ENCODE measurements at places on chromosomes 2 and 18. TPM values are rescaled to one million over a fixed set of nuclear protein-coding genes. Genes with fewer than 3 reads are reported as not detected.

DNA sequence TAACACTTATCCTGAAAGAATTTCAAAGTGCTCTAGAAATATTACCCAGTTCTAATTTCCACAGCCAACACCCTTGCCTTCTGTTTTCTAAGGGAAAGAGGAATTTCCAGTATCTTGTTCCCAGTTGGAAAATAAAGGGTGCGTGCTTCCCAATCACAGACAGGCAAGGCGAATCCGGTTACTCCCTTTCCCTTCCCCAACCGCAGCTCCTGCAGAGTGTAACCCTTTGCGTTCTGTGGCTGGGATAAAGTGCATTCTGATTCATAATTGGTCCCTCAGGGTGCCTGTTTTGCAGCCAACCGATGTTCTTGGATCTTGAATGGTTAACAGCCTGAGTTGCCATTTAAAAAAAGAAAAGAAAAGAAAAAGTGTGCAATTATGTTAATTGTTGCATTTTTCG, 40.6 kb upstream of the PGAP1 start:
- no peak for DNase-seq

DNA sequence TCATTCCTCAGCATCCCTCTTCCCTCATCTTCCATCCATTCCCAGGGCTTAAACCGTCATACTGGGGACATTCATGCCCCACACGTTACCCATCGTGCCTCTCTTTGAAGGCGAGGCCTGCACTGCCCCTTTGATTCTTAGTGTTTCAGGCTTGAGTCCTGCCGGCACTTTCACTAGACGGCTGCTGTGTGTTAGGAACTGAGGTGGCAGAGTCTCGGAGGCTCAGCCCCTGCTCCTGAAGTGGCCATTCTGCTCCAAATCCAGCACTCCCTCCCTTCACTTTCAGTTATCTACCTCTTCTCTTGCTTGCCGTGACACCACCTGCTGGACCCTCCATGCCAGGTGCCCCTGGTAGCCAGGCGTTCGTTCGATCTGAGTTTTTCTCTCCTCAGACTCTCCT, 43.0 kb downstream of the GRHL1 start:
- DNase-seq, result no peak

GRCh38 chr2:20424300-20425290, 22.3 kb upstream of the RHOB start:
- no peak for DNase-seq

IFIH1 gene
- total RNA-seq, result 42.4 TPM

CTLA4 gene
- not detected for total RNA-seq

GRCh38 chr2:32699151-32699550, 71.3 kb downstream of the TTC27 start:
- DNase-seq, result no peak

BOLL gene
- total RNA-seq, result not detected

DNA sequence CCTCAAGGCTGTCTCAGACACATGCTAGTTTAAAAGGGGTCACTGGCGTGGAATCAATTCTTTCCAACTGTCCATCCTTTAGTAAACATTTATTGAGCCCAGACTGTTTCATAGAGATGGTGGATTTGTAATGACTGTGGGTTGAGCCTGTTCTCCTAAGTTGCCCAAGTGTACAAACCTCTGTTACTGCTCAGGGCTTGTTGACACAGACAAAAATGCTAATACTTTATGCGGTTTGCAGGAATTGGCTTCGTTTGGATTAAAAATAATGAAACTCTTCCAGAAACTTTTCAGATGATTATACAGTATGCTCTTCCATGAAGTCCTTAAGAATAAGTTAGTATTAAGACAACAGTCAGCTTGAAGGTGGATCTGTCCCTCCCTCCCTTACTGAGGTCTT, 83.6 kb upstream of the MGAT5 start:
- DNase-seq, result no peak
